ENCODE measurements at places on chromosomes 7 and 10.

GRCh38 chr7:137032436-137032835, 164.0 kb downstream of the CHRM2 start:
- DNase-seq, result no peak

DNA sequence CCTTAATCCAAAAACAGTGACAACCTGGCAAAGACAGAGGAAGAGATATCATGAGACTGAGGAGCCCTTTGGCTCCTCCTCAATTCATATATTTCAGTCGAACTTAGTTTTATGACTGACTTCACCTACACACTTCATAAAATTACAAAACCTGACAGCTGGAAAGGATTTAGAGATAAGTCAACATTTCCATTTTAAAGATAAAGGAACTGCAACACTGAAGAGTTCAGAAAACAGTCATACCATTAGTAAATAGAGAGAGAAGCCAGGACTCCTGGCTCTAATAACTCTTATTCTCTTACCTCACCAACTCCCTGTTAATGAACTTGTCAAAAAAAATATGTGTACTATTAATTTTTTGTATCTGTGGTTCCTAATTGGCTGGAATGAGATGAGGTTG, 141.0 kb upstream of the COL1A2 start:
- no peak for DNase-seq

DNA sequence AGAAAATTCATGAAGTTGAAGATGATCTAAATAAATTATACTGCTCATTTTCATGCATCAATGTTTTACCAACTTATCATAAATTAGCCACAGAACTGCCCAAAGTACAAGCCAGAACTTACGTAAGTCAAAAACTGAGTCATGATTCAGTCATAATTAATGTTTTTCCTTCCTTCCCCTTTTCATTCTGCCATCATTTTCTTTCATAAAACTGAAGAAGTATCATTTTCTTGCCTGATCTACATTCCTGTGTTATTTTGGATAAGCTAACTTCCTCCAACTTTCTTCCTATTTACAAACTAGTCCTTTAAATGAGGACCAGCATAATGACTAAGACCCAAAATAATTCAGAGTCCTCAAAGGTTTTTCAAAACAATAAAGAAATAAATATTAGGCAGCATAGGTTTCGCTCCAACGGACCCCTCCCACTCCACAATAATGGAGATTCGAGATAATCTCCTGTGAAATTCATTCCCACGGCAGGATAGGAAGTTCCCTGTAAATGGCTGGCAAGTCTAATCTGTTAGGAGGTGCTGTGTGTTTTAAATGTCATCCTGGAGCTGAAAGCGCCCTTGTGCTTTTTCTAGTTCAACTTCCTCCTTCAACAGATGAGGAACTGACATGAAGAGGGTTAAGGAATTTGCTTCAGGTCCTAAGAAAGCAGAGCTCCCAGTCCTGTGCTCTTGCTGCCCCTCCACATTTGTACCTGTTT, 218.9 kb downstream of the DOCK4 start:
- no peak for DNase-seq

GRCh38 chr7:30280631-30281030, 3.8 kb upstream of the ZNRF2 start:
- no peak for DNase-seq

GRCh38 chr10:62268027-62268398, 631 bp downstream of the RTKN2 start:
- no peak for DNase-seq

DNA sequence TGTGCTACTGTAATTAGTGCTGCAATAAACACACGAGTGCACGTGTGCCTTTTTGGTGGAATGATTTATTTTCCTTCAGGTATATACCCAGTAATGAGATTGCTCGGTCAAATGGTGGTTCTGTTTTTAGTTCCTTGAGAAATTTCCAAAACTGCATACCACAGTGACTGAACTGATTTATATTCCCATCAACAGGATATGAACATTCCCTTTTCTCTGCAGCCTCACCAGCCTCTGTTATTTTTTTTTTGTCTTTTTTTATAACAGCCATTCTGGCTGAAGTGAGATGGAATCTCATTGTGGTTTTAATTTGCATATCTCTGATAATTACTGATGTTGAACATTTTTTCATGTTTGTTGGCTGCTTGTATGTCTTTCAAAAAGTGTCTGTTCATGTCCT, 922.9 kb upstream of the LRRN3 start:
- DNase-seq, result no peak

- no peak for DNase-seq
Observed at GRCh38 chr7:139355320-139355719, 4.4 kb upstream of the LUC7L2 start.

DNA sequence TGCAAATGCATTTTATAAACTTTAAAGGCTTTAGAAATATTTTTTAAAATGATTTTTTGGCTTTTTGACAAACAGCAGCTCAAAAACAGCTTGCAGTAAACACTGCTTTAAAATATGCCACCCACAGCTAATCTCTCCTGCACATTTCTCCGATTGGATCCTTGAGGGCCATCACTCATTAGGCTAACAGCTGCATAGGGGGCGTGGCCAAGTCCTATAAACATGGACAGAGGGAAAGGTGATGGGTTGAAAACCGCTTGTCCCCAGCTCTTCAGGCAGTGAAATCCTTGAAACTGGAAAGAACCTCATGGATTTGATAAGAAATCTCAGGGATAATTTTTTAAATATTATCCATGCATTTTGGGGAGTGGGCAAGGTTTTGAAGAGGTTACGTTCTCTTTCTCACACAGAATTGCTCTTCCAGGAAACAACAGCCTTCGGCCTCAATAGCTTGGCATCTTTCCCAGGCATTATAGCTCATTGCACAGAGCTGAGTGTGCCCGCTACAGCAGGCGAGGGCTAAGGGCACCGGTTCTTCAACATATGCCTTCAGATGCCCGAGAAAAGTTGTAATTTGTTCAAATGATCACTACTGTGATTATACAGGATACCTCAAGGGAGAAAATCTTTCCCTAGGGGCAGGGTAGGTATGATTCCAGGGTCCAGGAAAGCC, 1.7 kb downstream of the PLEKHS1 start:
- DNase-seq, result no peak

DNA sequence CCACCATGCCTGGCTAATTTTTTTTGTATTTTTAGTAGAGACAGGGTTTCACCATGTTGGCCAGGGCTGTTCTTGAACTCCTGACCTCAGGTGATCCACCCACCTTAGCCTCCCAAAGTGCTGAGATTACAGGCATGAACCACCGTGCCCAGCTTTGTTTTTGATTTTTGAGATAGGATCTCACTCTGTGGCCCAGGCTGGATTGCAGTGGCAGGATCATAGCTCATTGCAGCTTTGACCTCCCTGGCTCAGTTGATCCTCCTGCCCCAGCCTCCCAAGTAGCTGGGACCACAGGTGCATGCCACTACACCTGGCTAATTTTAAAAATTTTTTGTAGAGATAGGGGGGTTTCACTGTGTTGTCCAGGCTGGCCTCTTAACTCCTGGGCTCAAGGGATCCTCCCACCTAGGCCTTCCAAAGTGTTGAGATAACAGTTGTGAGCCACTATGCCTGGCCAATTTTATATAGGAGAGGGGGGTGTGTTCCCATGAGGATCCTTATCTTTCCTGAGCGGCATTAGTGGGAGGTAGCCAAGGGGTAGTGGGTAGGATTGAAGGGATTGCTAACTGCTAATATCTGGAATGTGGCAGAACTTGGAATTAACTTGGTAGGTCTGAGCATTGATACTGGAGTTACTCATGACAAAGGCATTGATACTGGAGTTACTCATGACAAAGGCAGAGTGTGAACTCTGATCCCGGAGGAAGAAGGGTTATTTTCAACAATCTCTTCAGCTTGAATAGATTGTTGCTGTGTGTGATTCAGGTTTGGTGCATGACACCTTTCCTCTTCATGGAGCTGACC, 1.0 kb upstream of the NOLC1 start:
- no peak for DNase-seq

DNA sequence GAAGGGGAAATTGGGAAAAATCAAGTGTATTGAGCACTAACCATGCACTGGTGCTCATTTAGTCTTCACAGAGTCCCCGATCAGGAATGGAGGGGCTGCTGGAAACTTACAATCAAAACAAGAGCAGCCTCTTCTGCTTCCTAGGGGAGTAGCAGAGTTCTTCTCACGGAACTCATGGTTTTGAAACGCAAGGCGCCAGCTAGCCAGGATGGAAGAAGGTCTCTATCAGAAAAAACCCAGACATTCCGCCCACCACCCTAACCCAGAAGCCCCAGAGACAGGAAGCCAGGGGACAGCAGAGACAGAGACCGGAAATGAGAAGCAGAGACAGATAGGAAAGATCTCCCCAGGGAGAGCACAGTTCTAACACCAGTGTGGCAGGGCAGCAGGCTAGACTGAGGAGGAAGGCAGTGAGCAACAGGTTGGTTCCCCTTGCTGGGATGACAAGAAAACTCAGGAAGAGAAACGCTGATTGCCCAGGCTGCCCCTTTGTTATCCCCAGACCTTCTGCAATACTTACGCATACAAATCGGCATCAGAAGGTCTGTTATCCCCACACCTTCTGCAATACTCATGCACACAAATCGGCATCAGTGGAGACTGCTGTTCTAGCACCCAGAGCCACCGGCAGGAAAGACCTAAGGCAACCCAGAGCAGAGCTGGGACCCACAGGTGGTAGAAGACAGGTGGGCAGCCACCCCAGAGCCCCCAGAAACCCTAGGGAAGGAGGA, 99.2 kb downstream of the CPXM2 start:
- DNase-seq, result no peak

DNA sequence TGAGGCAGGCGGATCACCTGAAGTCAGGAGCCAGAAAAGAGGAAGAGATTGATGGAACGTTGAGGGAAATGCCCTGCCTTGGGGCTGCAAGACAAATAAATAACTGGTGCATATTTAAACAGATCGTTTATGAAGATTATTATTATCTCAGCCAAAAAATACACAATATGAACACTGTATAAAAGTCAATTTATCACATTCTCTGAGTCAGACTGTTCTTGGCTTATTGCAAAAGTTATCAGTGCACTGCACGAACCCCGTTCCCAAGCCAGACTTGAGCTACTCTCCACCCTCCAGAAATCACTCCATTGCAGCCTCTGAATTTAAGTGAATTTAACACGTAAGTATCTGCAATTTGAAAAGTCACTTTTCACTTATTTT, 1.6 kb downstream of the DNMBP start:
- no peak for DNase-seq

GRCh38 chr7:9231630-9232121, 798.3 kb downstream of the NXPH1 start:
- DNase-seq, result no peak

GRCh38 chr7:66198469-66198868, 6.7 kb upstream of the TPST1 start:
- DNase-seq, result no peak

DNA sequence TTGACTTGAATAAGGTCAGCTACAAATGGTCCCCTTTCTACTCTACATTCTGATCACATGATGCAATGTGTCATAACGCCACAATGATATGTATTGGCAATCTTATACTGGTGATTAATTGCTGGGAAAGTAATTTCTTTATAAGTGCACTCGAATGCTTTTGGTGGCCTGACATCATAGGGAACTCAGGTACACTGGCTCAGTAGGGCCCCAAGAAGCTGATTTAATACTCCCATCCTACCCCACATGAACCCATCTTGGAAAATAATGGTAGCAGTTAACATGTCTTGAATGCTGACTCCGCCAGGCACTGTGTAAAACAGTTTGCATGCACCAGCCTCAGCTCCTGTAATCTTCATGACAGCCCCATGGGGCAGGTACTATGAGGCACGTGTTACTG, 186.9 kb downstream of the SNX10 start:
- DNase-seq, result no peak

DNA sequence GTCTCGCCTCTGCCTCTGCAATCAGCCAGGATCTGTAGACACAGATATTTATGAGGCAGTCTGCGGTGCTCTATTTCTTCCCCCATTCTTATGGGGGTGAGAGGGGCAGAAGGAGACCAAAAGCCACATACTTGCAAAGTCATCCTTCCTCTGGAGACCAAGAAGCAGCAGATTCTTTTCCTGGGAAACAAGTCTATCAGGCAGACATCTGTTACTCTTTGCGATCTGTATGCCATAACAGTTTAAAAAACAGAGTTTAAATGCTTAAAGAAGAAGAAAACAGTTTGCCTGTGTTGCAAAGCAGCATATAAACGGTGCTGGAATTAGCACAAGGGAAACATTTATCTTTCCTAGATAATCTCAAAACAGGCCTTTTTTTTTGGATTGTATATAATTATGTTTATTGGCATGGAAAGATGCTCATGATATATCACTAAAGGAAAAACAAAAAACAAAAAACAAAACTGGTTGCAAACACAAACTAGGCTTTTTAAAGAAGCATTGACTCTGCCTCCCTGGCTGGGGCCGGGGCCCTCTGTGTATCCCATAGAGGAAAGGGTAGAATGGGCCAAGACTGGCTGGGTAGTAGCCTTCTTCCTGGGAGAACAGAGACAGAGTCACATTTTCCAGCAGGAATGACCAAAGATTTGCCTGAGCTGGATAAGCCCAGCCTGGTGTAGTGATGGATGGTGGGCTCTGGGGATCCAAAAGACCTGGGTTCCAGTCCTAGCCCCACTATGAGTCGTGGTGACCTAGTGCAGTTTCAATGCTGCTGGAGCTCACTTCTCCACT, 50.4 kb downstream of the RGS10 start:
- no peak for DNase-seq

DNA sequence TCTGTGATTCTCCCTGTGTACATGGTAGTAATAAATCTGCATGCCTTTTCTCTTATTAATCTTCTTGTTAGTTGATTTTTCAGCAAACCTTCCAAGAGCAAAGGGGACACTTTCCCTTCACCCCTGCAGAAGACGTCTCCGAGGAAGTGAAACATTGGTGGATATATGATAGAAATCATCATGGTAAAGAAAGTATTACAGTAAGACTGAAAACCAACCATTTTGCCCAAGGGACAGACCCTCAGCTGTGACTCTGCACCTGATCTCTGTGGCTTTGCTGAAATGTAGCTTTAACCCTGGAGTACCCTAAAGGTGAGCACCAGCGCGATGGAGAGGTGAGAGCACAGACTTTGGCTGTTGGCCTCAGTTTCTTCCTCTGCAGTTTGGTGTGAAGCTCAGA, 32.8 kb upstream of the MYO3A start:
- DNase-seq, result no peak

GRCh38 chr7:81873559-81873958, 103.7 kb upstream of the HGF start:
- no peak for DNase-seq

- DNase-seq, result no peak
Observed at GRCh38 chr10:101018118-101018599, 12.8 kb downstream of the PDZD7 start.

GRCh38 chr7:108091461-108091831, 38.7 kb downstream of the LAMB4 start:
- no peak for DNase-seq

GRCh38 chr7:95824616-95825015, 52.3 kb downstream of the DYNC1I1 start:
- no peak for DNase-seq

DNA sequence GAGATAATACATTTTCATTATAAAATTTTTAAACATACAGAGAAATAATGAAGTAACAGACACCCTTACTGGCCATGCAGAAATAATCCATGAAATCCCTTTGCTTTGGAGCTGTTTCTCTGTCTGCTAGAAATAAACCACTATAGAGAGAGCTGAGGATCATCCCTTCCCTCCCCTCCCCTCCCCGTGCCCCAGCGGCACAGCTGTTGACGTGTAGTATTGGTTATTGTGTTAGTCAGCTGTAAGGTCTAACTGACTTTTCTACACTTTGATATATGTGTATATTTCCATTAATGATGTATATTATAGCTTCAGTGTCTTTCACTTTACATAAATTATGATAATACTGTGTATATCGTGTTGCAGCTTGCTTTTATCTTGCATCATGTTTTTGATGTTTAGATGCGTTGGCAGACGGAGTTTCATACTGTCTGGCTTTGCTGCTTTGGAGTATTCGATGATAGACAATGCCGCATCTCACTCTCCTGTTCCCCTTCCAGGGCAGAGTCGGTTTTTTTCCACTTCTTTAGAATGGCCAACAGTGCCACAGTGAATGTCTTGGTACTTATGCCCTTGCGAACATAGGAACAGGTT, 27.4 kb upstream of the GRID1 start:
- no peak for DNase-seq

Data from effector memory CD4-positive, alpha-beta T cell (primary cell).